ENCODE measurements at places on chromosomes 1 and 21.

DNA sequence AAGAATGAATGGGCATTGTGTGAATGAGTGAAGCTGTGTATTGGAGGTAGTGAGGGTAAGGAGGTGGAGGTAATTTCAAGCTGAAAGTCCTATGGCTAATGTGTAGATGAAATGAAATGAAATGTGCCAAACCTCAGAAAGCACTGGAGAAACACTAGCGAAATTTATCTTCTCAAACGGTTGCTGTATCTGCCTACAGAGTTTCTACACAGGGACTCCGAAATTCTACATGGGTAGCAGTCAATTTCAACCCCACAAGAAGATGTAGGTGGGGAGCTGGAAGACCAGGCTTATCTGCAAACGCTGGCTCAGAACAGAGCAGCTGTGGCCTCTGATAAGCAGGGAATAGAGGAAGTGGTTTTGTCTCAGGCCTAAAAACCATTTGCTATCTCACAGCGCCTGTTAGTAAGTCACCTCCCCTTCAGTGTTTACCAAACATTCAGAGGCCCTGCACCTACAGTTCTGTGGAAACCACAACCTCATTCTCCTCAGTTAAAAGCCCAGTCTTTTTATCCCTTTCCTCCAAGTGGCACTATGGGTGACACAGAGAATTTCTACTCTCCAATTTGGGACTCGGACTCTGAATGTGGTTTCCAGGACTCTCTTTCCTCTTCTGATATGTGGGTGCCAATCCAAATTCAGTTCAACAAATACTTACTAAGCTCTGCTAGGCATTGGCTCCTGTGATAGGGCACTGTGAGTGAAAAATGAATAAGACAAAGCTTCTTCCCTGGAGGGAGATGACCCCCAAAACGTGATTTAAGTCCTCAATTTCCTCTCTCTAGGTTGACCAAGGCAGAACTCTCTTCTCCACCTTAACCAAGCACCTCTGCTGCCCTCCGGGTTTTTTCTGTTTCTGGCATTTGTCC, 17.2 kb upstream of the SLAMF6 start:
- no peak for DNase-seq

- DNase-seq, result peak; percentile 85
These were observed at the start of gene CSF3R for GRCh38 chr1:36482724-36483388. CSF3R (minus strand) TSS chr1:36482913; CDS start chr1:36479496, 3,417 bp downstream.

- peak; percentile 85 for DNase-seq
These were observed 17.2 kb downstream of the SPOCD1 start for GRCh38 chr1:31798433-31799195.

- DNase-seq, result no peak
These were observed 20.7 kb upstream of the ALDH4A1 start for GRCh38 chr1:18922848-18923755.

- no peak for DNase-seq
These were observed 57.9 kb downstream of the TTC3 start for GRCh38 chr21:37130971-37131370.
